ENCODE measurements at places on chromosomes 7 and 10.

GRCh38 chr10:92207061-92207460 lies 83.8 kb downstream of the CPEB3 start:
- DNase-seq: no peak

GRCh38 chr7:150463461-150463860 lies 13.0 kb downstream of the GIMAP8 start:
- no peak for DNase-seq

DNA sequence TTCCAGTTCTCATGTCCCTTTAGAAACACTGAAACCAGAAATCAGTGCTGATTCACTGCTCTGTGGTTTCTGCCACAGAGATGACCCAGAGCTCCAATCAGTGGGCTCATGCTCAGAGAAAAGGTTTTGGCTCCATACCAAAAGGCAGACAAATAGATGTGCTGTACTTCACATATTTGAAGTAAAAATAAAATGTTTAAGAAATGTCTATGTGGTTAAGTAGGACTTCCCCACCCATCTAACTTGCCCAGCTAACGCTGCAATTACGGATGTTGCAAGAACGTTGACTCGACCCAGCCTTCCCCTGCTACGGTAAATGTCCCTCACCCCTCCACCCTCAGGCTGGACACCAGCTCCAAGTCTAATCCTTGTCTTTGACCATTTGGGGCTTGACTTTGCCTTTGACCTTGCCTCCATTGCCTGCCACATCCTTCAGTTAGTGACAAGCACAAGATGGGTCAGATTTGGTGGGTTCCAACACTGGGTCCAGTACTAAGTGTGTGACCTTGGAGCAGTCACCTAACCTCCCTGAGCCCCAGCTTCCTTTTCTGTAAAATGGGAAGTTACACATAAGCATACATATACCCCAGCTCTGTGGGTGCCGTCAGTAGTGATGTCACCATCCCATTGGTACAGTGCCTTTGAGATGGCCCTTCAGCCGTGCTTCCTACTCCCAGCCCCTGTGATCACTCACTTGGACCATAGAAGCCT lies 95.8 kb downstream of the CHST15 start:
- DNase-seq: no peak

DNA sequence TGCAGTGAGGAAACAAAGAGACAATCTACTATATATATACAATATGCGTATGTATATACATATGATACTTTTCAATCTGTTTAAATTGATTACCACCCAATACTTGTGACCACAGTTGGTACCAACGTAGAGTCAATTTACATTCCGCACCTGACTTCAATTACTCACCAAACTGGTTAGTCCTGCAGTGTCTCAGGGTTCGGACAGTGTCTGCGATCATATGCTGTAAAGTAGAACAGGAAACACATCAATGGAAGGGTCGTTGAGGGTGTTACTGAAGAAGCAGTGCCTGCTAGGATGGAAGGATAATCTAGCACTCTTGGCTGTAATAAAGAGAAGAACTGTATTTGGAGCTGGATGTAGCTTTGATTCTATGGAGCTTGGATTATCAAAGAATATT lies 179.7 kb upstream of the CDCA7L start:
- DNase-seq: no peak

GRCh38 chr10:96891840-96892239 lies 59.7 kb downstream of the LCOR start:
- no peak for DNase-seq

DNA sequence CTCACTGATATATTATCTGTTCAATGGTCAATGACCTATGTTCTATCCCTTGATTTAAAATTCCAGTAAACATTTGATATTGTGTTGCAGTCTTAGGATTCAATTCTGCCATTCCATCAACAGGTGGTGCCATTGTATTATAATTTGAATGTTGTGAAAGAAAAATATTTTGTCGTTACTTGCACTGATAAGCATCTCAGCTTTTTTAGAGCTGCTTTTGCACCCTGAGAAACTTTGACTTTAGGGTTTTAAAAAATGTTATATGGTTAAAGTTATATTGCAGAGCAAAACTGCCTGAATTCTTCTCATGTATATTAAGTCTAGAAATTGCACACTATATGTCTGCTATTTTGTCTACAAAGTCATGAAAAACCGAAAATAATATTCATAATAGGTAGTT lies 18.8 kb upstream of the MINDY3 start:
- DNase-seq: no peak

DNA sequence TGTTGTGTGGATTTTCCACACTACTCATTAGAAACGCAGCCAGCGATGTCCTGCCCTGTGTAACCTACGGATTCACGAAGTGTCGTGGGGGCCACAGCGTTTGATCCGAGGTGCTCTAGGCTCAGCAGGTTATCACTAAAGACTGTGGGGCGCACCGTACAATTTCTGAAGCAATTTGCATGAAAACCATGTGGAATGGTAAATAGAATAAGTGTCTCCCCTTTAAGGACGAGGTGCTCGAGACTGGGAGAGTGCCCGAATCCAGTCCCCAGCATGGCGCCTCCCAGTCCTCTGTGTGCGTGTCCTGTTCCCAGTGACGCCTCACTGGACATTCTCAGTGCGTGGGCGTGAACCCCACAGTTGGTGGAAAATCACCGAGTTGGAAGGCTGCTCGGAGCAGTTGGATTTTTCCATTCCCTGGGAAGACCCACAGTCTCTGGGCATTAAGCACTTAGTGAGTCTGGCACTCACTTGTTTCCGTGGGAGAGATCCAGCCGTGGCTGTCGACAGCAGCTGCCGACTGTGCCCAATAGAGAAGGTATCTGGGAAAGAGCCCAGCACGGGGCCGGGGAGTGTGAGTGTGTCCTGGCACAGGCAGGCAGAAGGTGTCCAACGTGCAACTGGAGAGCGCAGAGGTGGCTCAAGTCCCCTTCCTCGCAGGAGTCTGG lies 37.0 kb downstream of the PFKP start:
- DNase-seq: no peak

- peak; percentile 83 for DNase-seq
These were observed 125.8 kb downstream of the DOCK4 start for GRCh38 chr7:112080441-112080840.

DNA sequence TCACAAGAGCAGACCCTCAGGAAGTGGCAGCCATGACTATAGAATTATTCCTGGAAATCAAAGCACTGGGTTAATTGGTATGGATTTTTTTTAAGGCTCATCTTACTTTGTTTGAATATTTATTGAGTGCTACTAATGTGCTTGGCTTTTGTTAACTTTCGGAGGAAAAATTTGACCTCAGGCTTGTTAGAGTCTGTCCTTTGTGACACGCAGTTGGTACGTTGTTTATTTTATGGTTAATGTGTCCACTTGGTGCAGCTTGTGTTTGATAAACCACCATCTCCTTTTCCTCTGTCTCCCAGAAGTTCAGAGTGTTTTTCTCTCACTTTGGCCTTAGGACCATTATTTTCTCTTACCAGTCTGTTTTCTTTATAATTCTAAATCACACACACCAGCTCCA lies 268.6 kb downstream of the SDK1 start:
- no peak for DNase-seq
